ENCODE measurements at places on chromosomes 1 and 21. TPM values are rescaled to one million over a fixed set of nuclear protein-coding genes. Genes with fewer than 3 reads are reported as not detected.

DNA sequence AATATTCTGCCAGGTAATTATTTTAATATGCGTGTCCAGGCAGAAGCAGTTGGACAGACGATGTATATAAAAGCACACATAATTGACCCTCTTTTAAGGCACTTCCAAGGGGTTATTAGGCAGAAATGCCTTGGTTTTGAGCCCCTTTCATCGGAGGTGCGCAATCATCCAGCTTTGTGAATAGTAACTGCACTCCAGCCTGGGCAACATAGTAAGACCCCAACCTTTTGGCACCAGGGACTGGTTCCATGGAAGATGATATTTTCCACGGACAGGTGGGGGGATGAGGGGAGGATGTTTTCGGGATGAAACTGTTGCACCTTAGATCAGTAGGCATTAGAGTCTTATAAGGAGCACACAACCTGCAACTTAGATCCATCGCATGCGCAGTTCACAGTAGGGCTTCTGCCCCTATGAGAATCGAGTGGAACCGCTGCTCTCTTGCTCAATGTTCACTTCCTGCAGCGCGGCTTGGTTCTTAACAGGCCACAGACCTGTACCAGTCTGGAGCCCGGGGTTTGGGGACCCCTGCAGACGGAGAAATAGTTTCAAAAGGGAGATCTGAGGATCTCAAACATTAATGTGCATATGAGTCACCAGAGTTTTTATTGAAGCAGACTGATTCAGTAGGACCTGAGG is 1.8 kb upstream of the MCOLN2 start:
- DNase-seq, result no peak

Gene LINGO4
- not detected for polyA plus RNA-seq

Gene COX20
- polyA plus RNA-seq, result 74.6 TPM

DNA sequence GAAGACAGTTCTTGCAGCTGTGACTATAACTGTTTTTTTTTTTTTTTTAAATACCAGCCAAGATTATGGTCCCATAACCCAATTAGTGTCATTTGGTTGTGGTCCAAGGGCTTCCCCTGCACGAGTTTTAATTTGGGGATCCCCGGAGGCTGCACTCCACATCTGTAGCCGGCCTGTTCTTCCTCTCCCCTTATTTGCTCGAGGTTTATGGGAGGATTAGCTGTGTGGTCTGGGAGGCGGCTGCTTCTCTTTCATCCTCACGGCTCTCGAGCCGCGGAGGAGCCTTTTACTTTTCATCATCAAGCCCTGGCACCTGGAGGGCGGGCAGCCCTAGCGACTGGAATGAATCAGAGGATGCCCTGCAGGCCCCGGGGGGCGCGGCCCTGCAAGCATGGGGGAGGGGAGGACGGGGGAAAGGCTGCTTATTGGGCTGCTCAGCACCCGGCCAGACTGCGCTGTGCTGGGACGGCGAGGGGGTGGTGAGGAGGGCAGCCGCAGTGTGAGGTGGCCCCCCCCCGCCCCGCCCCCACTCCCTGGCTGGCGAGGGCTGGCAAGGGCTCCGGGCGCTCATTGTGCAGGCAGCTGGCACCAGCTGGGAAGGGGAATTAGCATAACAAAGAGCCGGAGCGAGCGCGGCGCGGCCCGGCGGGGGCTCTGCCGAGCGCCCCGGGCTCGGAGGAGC is 18.5 kb downstream of the SERTAD4 start:
- peak; percentile 33 for DNase-seq

GRCh38 chr1:183346276-183346732 is 71.9 kb downstream of the NMNAT2 start:
- DNase-seq, result no peak

- peak; percentile 83 for DNase-seq
Measured at GRCh38 chr1:206030714-206031113, 7.0 kb upstream of the CTSE start.

Gene TSSK3
- 0.37 TPM for polyA plus RNA-seq

DNA sequence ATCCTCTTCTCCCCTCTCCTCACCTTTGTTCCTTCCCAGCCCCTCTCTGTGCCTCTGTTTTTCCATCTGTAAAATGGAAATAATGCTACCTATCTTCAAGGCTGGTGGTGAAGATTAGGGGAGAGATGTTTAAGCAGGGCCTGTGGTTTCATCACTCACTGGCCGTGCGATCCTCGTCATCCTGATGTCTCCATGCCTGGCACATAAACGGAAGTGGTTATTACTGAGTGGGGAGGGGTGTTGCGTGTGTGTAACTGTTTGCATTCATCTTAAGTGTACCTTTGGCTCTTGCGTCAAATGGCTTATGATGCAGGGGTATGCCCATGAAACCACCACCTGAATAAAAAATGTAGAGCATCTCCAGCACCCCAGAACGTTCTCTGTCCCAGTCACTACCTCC is 17.2 kb upstream of the C1QA start:
- DNase-seq, result no peak

Gene BCAN
- polyA plus RNA-seq, result not detected

Gene ABCA4
- 0.05 TPM for polyA plus RNA-seq

- DNase-seq, result no peak
Measured at GRCh38 chr1:67780637-67781036, 52.6 kb downstream of the GNG12 start.

DNA sequence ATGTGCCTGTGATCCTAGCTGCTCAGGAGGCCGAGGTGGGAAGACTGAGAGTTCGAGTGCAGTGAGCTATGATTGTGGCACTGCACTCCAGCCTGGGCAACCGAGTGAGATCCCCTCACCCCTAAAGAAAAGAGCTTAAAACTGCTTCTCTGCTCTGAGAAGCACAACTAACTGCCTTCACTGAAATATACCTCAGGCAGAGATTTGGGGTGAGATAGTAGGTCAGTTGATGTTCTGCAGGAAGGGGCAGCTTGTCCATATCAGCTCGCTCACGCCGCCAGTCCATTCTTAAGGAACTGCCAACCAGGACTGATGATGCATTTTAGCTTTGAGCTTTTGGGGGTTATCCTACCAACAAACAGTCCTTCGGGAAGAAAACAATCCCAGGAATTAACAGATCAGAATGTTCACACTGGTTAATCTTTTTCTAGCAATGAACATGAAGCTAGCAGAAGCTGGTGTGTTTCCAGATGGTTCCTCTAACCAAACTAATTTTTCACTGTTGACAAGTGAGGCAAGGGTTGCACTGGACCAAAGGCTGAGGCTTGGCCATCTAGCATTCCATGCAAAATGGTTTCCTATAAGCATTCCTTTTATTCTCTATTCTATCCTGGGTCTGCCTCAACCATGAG is 31.6 kb downstream of the LHX4 start:
- DNase-seq, result no peak

Gene RNU1-3
- polyA plus RNA-seq, result 6.5 TPM

Gene B3GALT6
- 12.1 TPM for polyA plus RNA-seq

Gene KCNE1
- 0.05 TPM for polyA plus RNA-seq

DNA sequence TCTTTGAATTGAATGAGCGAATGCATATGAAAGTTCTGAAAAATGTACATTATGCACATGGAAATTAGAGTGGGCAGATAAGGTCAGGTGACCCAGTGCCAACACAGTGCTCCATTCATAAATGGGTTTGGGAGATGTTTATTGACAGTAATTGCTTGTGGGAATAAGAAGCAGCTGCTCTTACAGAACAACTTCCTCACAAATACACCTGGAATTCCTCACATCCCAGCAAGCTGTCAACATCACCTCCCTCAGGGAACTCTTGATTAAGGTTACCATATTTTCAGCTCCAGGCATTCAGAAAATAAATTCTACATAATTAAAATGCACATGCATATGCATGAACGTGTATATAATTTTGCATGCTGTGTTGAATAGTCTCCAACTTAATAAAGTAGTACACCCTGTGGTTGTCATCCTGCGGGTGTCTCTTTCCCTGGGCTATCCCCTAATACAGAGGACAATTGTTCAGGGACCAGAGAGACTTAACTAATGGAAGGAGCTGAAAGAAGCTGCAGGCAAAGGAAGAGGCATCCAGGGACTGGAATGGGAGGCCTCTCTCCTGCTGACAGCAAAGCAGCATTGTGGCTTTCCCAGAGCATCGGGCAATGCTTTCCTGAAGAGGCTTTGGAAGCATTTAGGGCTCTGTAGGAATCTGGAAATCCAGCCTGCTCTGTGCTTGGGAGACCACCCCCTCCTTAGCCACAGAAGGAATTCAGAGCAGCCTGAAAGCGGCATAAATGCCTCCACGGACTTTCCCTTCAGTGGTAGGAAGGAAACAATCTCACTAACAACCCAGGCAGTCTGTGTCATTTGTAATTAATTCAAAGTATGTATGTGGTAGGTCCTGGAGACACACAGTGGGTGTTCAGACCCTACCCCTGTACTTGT is 55.2 kb upstream of the GNG12 start:
- DNase-seq, result no peak

DNA sequence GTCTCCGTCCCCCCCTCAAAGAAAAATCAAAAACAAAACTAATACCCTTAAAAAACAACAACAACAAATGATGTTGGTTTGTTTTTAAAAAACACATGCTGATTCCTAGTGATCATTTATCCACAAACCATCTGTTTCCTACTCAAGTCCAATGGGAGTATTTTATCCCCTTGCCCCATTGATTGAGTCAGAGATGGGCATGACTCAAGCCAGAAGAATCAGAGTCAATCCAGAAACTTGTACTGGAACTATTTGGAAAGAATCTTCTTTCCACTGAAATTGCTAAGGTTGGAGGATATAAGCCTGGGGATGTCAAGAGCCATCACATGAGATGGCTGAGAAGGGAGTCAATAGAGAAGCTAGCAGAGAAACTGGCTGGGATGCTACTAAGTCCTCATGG is 176.4 kb downstream of the MIS18A start:
- DNase-seq, result no peak

DNA sequence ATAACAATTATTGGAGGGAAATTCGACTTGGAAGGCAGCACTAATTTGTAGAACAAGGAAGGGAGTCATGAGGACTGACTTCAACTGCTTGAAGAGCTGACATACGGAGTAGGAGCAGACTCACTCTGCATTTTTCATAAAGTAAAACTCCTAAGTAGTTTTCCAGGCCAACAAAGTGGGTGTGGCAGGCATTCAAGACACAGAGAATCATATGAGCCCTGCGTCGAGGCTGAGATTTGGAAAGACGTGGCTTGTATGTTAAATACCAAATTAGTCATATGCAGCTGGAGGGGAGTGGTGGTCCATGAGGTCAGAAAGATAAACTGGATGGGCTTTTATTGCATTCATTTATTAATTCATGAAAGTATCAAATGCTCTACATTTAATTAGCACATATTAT is 255.7 kb upstream of the JUN start:
- DNase-seq, result no peak

GRCh38 chr1:7382971-7383370 is 388.1 kb upstream of the VAMP3 start:
- no peak for DNase-seq

DNA sequence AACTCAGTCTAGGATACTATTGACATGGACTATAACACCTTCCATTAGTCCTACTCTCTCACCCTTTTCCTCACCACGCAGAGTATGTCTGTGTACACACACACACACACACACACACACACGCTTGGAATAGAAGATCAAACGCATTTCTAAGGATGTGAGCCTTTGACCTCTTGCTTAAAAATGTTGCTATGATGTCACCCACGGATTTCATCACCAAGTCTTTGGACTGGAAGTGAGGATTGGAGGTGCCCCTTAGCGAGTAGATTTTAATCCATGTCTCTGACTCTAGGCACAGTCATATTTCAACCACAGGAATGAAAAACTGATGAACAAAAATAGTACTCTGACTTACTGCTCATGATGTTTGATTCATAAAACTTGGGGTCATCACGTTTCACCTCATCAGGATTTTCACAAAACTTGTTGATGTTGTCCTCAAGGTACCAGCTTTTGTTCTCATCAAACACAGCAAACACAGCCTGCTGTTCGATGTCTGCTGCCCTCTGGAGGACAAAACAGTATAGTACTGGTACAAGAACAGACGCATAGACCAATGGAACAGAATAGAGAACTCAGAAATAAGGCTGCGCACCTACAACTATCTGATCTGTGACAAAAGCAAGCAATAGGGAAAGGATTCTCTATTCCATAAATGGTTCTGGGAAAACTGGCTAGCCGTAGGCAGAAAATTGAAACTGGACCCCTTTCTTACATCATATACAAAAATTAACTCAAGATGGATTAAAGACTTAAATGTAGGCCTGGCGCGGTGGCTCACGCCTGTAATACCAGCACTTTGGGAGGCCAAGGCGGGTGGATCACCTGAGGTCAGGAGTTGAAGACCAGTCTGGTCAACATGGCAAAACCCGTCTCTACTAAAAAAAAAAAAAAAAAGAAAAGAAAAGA is 39.9 kb downstream of the F5 start:
- DNase-seq, result peak; percentile 74

DNA sequence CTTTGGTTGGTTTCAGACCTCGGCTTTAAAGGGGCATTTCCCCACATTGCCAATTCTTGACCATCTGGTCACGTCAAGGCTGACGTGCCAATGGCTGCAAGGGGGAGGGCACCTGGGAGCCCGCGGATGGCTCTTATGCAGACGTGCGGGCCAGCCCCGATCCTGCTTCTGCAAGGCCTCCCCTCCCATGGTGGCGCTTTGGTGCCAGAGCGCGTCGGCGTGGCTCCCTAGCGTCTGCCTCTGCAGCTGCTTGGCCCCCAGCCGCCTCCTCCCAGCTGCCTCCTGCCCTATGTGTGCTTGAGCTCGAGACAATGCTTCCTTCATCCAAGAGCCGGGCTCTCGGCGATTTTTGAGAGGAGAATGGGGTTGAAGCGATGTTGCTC is 29.1 kb downstream of the SKI start:
- no peak for DNase-seq

GRCh38 chr1:183218971-183219615 is 33.0 kb downstream of the LAMC2 start:
- no peak for DNase-seq

DNA sequence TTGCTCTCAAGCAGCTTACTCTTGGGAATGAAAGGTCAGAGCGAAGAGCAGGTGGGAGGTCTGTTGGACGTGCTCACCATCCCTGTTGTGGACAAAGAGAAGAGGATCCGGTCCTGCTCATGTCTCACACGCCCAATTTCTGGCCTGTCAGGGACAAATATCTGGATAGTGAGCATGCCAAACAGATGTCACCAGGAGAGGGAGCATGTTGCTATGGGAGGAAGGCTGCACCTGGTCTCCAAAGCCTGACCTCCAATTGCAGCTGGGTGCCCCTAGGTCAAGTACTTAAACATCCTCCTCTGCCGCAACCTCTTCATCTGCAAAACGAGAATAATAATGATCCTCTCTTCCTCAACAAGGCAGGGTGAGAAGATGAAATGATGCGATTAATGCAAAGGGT is 53.4 kb downstream of the DMRTA2 start:
- DNase-seq, result no peak

GRCh38 chr1:185562461-185563359 is 171.5 kb upstream of the HMCN1 start:
- DNase-seq, result no peak

Gene IKBKE
- 6.3 TPM for polyA plus RNA-seq

- DNase-seq, result no peak
Measured at GRCh38 chr21:45893740-45894449, 87.7 kb upstream of the COL6A1 start.

GRCh38 chr1:41868241-41868998 is 50.3 kb downstream of the HIVEP3 start:
- DNase-seq, result no peak

Gene LAX1
- not detected for polyA plus RNA-seq

Gene GJC2
- 0.40 TPM for polyA plus RNA-seq

Gene CD247
- polyA plus RNA-seq, result 0.10 TPM
